Cardiac muscle cell (in vitro differentiated cells and primary cell): ENCODE measurements at places on chromosomes 1 and 21. TPM values are rescaled to one million over a fixed set of nuclear protein-coding genes. Genes with fewer than 3 reads are reported as not detected.

DNA sequence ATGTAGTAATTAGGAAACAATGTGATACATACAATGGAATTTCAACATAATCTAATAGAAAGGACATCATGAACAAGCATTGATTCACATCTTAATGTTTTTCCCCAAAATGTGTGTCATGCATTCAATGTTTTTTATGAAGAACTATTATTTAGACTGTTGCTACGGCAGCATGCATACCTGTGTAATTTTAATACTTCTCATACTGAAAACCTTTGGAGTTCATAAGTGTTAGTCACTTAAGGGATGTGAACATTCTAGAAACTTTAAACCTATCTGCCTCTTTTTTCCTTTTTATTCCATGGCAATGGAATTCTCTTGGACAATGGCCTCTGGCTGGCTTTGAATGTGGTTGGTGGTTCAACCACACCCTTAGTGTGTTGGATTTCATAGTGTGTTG is 48.6 kb downstream of the TMPRSS15 start:
- no peak for DNase-seq
- H3K27ac ChIP-seq: no peak overlapping the region
- H3K27me3 ChIP-seq: no peaks in the 10 kb centered on the region

GRCh38 chr1:172991674-172992400 is 58.9 kb downstream of the TNFSF18 start:
- no peak overlapping the region for H3K4me3 ChIP-seq
- H3K36me3 ChIP-seq: no peaks in the 10 kb centered on the region
- no peaks in the 10 kb centered on the region for H3K4me1 ChIP-seq
- no peaks in the 10 kb centered on the region for H3K27me3 ChIP-seq
- DNase-seq: no peak

DNA sequence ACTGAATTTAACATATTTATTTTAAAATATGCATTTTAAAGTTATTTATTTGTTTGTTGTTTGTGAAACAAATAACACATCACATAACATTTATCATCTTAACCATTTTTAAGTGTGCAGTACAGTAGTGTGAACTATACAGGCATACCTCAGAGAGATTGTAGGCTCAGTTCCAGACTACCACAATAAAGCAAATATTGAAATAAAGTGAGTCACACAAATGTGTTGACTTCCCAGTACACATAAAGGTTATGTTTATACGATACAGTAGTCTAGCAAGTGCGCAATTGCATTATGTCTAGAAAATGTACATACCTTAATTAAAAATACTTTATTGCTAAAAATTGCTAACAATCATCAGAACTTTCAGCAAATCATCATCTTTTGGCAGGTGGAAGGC is 739.4 kb upstream of the ADGRL4 start:
- no peak overlapping the region for H3K4me3 ChIP-seq
- no peaks in the 10 kb centered on the region for H3K4me1 ChIP-seq
- no peaks in the 10 kb centered on the region for H3K27me3 ChIP-seq
- no peak overlapping the region for H3K27ac ChIP-seq
- no peak for DNase-seq

GRCh38 chr21:43626390-43626789 is 32.9 kb downstream of the HSF2BP start:
- H3K36me3 ChIP-seq: no peaks in the 10 kb centered on the region
- H3K4me3 ChIP-seq: no peak overlapping the region
- H3K27me3 ChIP-seq: no peaks in the 10 kb centered on the region
- H3K4me1 ChIP-seq: no peaks in the 10 kb centered on the region
- no peak overlapping the region for H3K27ac ChIP-seq
- DNase-seq: peak; percentile 53

DNA sequence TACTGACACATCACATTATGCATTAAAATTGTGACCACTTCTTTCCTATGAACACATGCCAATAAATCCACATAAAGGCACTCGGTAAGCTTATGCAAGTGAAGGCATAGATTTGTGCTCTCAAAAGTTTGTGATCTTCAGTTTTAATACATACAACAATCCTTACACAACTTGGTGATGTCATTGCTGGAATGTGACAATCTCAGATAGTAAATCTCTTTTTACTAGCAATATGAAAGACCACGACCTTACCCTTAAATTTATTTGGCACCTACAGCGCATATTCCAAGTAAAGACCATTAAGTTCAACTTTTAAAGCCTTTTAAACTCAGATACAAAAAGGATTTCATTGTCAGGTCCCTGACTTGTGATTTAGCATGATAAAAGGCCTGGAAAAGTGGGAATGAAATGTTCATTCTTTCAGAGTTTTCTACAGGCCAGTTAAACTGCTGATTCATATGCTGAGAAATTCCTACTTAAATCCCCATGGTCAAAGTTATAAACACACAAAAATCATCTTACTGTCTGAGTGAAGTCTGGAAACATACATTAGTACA is 157.4 kb downstream of the SIPA1L2 start:
- DNase-seq: peak; percentile 34
- H3K4me1 ChIP-seq: peaks cover 18% of the 10 kb centered on the region
- no peaks in the 10 kb centered on the region for H3K27me3 ChIP-seq
- no peak overlapping the region for H3K27ac ChIP-seq

GRCh38 chr21:37395961-37396360 is 29.4 kb downstream of the DYRK1A start:
- peaks cover 18% of the 10 kb centered on the region for H3K4me1 ChIP-seq
- no peak overlapping the region for H3K4me3 ChIP-seq
- no peaks in the 10 kb centered on the region for H3K27me3 ChIP-seq
- no peaks in the 10 kb centered on the region for H3K36me3 ChIP-seq
- H3K27ac ChIP-seq: no peak overlapping the region

DNA sequence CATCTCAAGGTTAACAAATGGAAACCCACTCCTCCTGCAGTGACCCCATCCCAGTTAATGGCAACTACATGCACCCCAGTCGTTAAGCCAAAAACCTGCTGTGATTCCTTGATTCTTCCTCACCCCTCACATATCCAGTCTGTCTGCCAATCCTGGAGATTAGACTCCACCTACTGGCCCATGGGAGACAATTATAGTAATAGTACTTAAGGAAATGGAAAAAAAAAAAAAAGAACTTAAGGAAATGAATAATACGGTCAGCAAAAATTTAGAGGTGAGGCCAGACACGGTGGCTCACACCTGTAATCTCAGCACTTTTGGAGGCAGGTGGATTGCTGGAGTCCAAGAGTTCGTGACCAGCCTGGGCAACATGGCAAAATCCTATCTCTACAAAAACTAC is 7.0 kb downstream of the NOL9 start:
- DNase-seq: no peak
- H3K4me1 ChIP-seq: no peaks in the 10 kb centered on the region
- H3K4me3 ChIP-seq: no peak overlapping the region
- H3K27ac ChIP-seq: no peak overlapping the region
- H3K27me3 ChIP-seq: no peaks in the 10 kb centered on the region

- H3K27me3 ChIP-seq: no peaks in the 10 kb centered on the region
- no peak overlapping the region for H3K27ac ChIP-seq
- H3K36me3 ChIP-seq: no peaks in the 10 kb centered on the region
- H3K4me1 ChIP-seq: no peaks in the 10 kb centered on the region
These were observed 66.3 kb upstream of the LRRC8D start for GRCh38 chr1:89754518-89754917.

GRCh38 chr1:39177706-39178105 is 26.8 kb upstream of the MACF1 start:
- peak overlapping the region; percentile 93 for H3K27ac ChIP-seq
- H3K36me3 ChIP-seq: no peaks in the 10 kb centered on the region
- H3K4me3 ChIP-seq: no peak overlapping the region
- DNase-seq: no peak
- no peaks in the 10 kb centered on the region for H3K27me3 ChIP-seq

- DNase-seq: peak; percentile 40
These were observed 129.7 kb downstream of the ATP1B1 start for GRCh38 chr1:169236143-169236542.

- H3K4me1 ChIP-seq: no peaks in the 10 kb centered on the region
- H3K36me3 ChIP-seq: peaks cover 41% of the 10 kb centered on the region
- H3K27ac ChIP-seq: no peak overlapping the region
- H3K27me3 ChIP-seq: no peaks in the 10 kb centered on the region
- DNase-seq: no peak
- H3K4me3 ChIP-seq: no peak overlapping the region
These were observed 2.8 kb upstream of the SLC25A34 start for GRCh38 chr1:15733218-15733725.

Gene ILDR2
- 3.3 and 5.0 TPM in 2 replicates for polyA plus RNA-seq

Gene C1orf116
- 0.29 TPM in 1 of 2 replicates, not detected in the other for polyA plus RNA-seq

Gene ITLN2
- not detected in 2 replicates for polyA plus RNA-seq

Gene PPM1J
- polyA plus RNA-seq: 20.1 and 28.6 TPM in 2 replicates

Gene CD1C
- polyA plus RNA-seq: not detected in 2 replicates

Gene PKNOX1
- polyA plus RNA-seq: 10.5 and 15.1 TPM in 2 replicates

Gene NT5C1A
- polyA plus RNA-seq: 0.16 TPM in 1 of 2 replicates, not detected in the other

Gene PEX10
- polyA plus RNA-seq: 34.2 and 38.8 TPM in 2 replicates
